ENCODE measurements at places on chromosomes 16 and 17.

GRCh38 chr16:19666477-19666876 is 51.5 kb downstream of the KNOP1 start:
- no peak for DNase-seq
- H3K4me1 ChIP-seq: no peaks in the 10 kb centered on the region
- no peak overlapping the region for H3K27ac ChIP-seq
- no peak overlapping the region for H3K4me3 ChIP-seq
- H3K27me3 ChIP-seq: no peaks in the 10 kb centered on the region

- no peaks in the 10 kb centered on the region for H3K36me3 ChIP-seq
- no peak overlapping the region for H3K4me3 ChIP-seq
- no peaks in the 10 kb centered on the region for H3K27me3 ChIP-seq
- DNase-seq: no peak
- no peak overlapping the region for H3K27ac ChIP-seq
These were observed 72.4 kb downstream of the ERCC4 start for GRCh38 chr16:13992322-13992721.

DNA sequence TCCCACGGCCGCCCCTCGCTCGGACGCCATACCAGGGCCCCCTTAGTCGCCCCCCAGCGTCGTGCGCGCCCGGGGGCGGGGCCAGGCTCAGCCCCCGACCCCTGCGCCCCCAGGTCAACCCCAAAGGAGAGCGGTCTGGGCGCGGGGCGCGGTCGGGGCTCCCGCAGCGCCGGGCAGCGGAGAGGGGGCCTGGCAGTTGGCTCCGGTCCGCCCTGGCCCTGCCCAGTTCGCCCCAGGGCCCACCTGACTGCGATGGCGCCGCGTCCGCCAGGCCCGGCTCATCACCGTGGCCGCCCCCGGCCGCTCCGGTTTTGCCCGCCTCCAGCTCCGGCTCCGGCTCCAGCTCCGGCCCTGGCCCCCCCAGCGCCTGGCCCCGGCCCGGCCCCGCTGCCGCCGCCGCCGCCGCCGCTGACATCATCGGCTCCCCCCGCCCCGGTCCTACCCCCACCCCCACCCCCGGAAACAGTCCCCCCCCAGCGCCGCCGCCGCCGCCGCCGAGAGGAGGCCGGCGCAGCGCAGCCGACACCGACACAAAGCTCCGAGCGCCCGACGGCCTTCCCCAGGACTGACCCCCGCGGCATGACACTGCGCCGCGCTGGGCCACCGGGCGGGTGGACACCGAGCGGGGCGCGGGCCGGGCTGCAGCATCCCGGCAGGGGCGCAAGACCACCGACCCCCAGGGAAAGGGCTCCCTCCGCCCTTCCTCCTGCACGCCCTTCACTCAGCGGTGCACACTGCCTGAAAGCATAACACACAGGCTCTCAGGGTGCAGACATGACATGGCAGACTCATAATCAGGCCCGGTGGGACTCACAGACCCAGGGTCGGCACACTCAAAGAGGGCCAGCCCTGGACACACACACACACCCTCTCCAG is at the start of gene ZBTB4:
TSS of gene ZBTB4 (minus strand) at position 419 of the 876 bp plus-strand sequence. CDS start 12,830 bp downstream, outside the sequence.
- peak within 1 kb of the TSS; percentile 97 for H3K27ac ChIP-seq
- DNase-seq: peak; percentile 94
- no peaks in the 10 kb centered on the region for H3K36me3 ChIP-seq
- H3K4me1 ChIP-seq: peaks cover 46% of the 10 kb centered on the region

DNA sequence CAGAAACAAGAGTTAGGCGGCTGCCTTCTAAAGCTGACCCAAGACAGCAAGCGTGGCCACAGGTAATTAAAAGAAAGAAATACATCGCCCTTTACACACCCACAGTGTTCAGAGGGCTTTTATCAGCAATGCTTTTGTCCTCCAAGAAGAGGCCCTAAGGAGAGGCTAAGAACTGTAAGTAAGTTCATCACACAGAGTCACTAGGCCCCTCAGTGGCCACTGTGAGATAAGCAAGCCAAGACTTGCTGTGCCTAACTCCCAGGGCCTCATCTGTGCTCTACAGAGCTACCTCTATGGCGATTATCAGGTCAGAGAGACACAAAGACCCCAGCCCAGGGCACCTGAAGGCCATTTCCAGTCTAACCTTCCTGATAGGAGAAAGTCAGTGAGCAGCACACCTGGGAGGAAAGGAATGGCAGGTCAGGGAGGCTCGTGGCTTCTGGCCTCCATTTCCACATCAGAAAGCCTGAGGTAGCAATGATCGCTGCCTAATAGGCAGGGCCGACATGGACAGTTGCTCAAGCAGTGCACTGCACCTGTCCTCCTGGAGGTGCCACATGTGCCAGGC is 545.2 kb upstream of the CDH11 start:
- H3K4me1 ChIP-seq: no peaks in the 10 kb centered on the region
- no peaks in the 10 kb centered on the region for H3K27me3 ChIP-seq
- no peak overlapping the region for H3K4me3 ChIP-seq
- H3K27ac ChIP-seq: no peak overlapping the region
- H3K36me3 ChIP-seq: no peaks in the 10 kb centered on the region

GRCh38 chr17:65496801-65497200 is 64.6 kb downstream of the AXIN2 start:
- H3K36me3 ChIP-seq: no peaks in the 10 kb centered on the region
- no peak overlapping the region for H3K4me3 ChIP-seq
- no peaks in the 10 kb centered on the region for H3K27me3 ChIP-seq

DNA sequence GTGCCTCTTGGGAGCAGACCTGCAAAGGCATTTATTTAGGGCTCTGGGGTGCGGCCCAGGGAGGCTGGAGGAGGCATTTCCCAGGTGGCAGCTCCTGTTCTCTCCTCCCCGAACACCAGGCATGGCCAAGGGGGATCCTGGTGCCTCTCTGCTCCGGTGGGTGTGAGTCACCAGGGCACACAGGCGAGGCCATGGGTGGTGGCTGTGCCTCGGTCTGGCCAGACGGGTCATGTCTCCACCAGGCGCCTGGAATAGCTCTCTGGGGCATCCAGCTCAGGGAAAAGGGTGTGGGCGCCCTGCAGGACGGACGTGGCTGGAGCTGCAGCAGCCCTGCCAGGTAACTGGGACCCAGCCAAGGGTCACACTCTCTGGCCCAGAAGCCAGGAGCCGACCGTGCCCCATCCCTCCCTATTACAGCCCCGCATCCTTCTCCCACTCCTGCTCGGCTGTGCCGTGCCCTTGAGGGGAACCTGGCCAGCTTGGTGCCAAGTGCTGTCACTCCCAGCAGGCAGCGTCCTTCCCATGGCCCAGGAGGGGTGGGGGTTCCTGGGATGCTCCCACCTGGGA is 25.8 kb downstream of the SOX8 start:
- H3K36me3 ChIP-seq: no peaks in the 10 kb centered on the region
- H3K4me3 ChIP-seq: no peak overlapping the region
- H3K27ac ChIP-seq: no peak overlapping the region
- DNase-seq: peak; percentile 51
- H3K4me1 ChIP-seq: no peaks in the 10 kb centered on the region

DNA sequence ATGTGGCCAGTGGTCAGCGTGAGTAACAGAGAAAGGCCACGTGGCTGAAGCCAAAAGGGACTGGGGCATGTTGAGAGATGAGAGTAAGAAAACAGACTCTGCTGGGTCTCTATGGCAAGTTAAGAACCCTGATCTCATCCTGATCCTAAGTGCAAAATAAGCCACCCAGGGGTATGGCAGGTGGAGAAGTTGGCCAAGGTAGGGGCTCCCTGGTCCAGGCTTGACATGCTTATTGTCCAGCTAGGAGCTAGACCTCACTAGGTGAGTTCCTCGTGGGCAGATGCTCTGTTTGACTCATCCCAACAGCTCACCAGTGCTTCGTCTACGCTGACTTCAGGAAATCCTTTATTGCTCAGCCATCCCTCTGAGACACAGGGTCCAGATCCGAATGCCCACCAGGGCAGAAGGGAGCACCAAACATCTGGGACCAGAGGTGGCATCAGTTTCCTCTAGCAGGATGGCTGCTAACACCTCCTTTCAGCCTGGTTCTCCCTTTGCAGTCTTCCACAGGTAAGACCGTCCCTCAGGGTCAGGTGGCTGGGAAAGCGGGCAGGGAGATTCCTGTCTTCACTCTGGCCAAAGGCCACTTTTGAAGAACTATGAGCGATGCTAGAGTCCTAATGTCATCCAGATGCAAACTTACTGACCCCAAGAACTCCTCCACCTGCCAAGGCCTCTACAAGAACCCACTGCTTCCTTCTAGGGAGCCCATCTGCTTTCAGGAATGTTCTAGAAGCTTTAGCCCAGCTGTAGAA is 99.5 kb downstream of the CDYL2 start:
- H3K27ac ChIP-seq: no peak overlapping the region
- no peaks in the 10 kb centered on the region for H3K27me3 ChIP-seq
- no peak overlapping the region for H3K4me3 ChIP-seq
- DNase-seq: no peak
- H3K4me1 ChIP-seq: no peaks in the 10 kb centered on the region

DNA sequence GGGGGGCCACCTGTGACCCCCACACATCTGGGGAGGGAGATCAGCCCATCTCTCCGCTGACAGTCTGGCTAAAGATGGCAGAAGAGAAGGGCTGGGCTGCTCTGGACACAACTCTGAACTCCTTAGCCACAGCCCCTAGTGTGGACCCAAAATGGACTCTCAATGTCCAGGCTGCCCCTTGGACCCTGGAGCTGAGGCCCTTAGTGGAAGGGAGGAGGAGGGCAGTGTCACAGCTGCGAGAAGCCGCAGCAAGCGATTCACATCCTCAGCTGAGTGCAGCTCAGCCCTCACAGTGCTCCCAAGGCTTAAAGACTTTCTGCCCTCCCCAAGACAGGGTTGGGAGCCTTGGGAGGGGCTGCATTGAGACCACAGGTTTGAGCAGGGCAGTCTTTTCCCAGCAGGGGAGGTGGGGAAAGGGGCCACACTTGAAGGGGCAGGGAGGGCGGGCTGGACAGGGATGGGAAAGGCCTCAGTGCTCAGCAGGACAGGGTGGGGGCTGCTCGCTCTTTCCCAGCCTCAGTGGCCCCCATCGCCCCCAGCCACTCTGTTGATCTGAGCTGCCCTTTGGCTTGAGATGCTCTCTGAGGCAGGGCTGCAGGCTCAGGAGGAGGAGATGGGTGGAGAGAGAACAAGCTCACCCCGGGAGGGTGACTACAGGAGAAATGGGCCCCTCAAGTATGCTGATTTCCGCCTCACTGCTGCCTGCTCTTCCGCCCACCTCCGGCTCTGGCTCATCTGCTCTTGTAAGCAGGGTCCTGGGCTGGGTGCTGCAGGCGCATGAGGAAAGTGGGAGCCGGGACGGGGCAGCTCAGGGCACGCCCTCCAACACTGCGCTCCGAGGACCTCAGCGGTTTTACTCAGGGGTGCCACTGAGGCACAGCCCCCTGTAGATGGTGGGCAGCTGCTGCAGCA is 50.9 kb upstream of the MTSS2 start:
- peaks cover 61% of the 10 kb centered on the region for H3K4me1 ChIP-seq
- DNase-seq: no peak
- H3K36me3 ChIP-seq: no peaks in the 10 kb centered on the region
- no peaks in the 10 kb centered on the region for H3K27me3 ChIP-seq
- H3K27ac ChIP-seq: peak overlapping the region; percentile 85

- H3K4me3 ChIP-seq: peak overlapping the region; percentile 10
- H3K4me1 ChIP-seq: peaks cover 55% of the 10 kb centered on the region
- DNase-seq: no peak
- H3K27ac ChIP-seq: peak overlapping the region; percentile 80
- H3K36me3 ChIP-seq: peaks cover 10% of the 10 kb centered on the region
- H3K27me3 ChIP-seq: no peaks in the 10 kb centered on the region
These were observed 18.1 kb downstream of the ADGRG1 start for GRCh38 chr16:57646388-57647039.

DNA sequence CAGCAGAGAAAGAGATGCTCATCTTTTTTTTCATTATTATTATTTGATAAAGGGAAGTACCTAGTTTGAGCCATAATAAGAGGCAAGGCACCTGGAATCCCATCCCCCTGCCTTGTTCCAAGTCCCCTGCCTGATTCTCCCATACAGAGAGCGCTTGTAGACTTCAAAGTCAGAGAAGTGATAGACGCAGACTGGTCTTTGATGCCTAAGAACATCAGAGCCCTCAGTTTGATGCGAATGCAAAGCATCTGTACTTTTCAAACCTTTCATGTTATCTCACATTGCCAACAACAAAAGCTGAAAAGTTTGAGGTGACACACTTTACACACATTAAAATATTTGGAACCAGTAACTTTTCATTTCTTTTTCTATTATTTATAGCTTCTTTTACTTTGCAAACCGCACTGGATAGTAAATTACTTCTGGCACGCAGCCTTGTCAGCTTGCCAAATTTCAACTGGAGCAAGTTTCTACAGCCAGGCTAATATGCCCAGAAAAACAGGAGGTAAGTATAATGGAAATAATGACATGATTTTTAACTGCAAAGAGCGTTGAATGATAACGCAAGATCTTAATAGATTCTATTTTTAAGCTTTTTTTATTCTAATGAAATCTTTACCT is 5.9 kb upstream of the UTP6 start:
- H3K27ac ChIP-seq: no peak overlapping the region
- DNase-seq: no peak
- no peak overlapping the region for H3K4me3 ChIP-seq

DNA sequence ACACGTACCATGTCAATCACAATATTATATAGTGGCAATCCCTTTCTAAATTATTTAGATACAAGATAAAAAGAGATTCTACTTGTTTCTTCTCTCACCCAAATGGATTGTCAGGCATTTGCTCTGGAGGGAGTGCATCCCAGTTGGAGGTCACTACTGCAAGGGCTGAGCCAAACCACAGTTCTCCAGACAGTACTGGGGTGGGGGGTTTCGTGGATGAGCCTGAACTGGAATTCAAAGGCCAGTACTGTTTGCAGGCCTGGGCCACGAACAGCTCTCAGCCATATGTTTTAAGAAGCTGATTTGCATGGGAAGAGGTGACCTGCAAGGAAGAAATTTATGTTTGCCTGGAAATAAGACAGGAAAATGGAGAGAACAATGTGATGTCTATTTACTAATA is 314.9 kb downstream of the PMP22 start:
- H3K27me3 ChIP-seq: no peaks in the 10 kb centered on the region
- no peak overlapping the region for H3K27ac ChIP-seq
- DNase-seq: no peak
- no peaks in the 10 kb centered on the region for H3K36me3 ChIP-seq
- H3K4me1 ChIP-seq: no peaks in the 10 kb centered on the region
- H3K4me3 ChIP-seq: no peak overlapping the region

DNA sequence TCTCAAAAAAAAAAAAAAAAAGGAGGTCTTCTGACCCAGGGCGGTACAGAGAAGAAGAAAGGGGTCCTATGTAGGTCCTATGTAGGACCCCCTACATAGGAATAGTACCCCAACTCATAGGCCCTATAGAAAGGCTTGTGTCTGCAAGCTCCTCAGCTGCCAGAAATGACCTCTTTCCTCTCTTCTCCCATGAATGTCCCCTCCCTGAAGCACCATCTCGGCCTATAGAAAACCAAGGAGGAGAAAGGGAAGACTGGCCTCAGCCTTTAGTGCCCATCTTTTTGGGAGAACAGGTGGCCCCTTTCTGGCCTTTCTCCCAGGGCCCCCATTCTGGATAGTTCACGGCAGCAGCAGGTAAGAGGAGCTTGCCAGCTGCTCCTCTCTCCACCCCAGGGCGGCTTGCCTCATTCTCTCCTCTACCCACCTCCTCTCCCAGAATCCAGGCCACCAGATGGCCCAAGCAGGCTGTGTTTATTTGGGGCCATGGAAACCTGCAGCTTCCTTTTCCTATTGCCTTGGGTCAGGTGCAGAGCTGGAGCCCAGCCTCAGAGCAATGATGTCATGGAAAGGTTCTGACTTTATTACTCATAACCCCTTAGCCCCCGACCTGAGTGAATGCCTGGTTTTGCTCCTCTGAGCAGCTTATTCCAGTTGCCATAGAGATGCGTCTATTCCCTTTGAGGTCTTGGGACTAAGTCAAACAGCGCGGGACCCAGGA is 1.6 kb upstream of the MRPL58 start:
- H3K27ac ChIP-seq: peak overlapping the region; percentile 91
- no peak overlapping the region for H3K4me3 ChIP-seq
- H3K4me1 ChIP-seq: peaks cover 15% of the 10 kb centered on the region
- no peaks in the 10 kb centered on the region for H3K27me3 ChIP-seq
- H3K36me3 ChIP-seq: no peaks in the 10 kb centered on the region
- DNase-seq: no peak

Measured in upper lobe of left lung (tissue), 6 donors.